Calu3 (cell line): ENCODE measurements at places on chromosomes 4 and X. TPM values are rescaled to one million over a fixed set of nuclear protein-coding genes. Genes with fewer than 3 reads are reported as not detected.
A peak's percentile ranks its signal among the peaks of the same experiment; 100 is the strongest.

Gene POU4F2
- total RNA-seq = not detected in 2 replicates

Gene RFC1
- total RNA-seq = 33.3 and 37.0 TPM in 2 replicates

Gene CD38
- total RNA-seq = 3.4 and 9.4 TPM in 2 replicates

- peak overlapping the region; percentile 74 for H3K4me3 ChIP-seq
- H3K36me3 ChIP-seq = peaks cover 23% of the 10 kb centered on the region
- H3K27me3 ChIP-seq = no peaks in the 10 kb centered on the region
Measured at GRCh38 chr4:152938237-152938947, 2.3 kb downstream of the FHDC1 start.

DNA sequence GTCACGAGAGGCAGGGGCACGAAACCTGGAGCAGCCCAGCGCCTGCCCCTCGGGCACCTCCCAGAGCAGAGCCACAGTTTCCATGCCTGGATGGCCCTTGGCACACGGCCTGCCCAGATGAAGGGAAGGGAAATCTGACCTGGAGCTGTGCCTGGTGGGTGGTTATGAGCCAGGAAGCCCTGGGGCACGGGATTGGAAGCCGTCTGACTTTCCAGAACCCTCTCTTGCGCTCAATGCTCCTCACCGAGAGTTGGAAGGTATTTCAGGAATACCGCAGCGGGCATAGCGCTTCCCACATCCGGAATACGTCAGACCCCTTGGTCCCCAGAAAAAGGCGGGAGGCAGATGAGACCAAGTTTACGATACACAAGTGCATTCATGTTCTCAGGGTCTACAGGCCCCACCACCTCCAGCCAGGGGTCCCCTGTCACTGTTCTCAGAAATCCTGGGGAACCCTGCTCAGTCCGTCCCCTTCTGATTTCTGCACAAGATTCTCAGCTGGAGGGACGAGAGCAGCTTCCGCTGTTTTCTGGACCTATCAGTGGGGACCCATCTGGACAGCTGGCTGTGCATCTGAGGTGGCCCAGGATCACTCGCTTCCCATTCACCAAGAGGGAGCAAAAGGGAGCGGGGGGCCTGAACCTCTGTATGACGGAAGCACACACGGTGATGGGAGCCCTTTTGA lies 172.9 kb downstream of the AFAP1 start:
- H3K27me3 ChIP-seq = no peaks in the 10 kb centered on the region
- no peak for DNase-seq
- peak overlapping the region; percentile 30 for H3K27ac ChIP-seq
- no peak overlapping the region for H3K4me3 ChIP-seq

DNA sequence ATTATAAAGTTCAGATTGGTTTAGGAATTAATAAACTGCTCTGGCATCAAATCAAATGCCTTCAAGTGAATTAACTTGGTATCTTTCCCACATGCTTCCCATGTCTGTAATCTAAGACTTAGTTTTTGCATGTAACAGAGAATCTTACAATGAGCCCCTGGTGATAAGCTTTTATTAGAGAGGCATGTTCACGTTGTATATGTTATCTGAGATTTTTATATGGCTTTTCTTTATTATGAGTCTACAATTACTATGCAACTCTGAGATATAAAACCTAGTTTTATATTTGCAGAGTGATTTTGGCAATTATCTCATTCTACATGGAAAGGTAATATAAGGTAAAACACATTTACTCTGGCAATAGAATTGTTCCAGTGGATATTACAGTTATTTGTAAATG lies 1578.4 kb upstream of the IGFBP7 start:
- no peaks in the 10 kb centered on the region for H3K4me1 ChIP-seq
- DNase-seq = no peak
- H3K27ac ChIP-seq = no peak overlapping the region
- H3K36me3 ChIP-seq = no peaks in the 10 kb centered on the region

DNA sequence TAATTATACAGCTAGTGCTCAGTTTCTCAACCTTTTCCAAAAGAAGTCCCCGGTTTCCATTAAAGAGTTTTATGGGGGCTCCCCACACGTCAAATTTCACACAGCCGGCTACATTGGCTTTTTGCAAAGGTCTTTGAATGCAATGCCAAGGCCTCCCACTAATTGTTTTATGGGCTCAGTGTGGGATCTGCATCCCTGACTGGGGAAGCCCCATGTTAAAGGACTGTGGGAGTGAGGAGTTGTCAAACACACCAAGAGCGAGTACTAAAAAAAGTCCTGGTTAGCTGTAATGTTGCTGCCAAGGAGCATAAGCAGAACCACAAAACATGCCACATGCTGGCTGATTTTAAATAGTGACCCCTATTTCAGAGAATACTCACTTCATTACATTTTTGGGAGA lies 162.6 kb downstream of the BMPR1B start:
- no peak for DNase-seq
- H3K4me3 ChIP-seq = no peak overlapping the region
- H3K4me1 ChIP-seq = no peaks in the 10 kb centered on the region
- no peaks in the 10 kb centered on the region for H3K27me3 ChIP-seq
- H3K36me3 ChIP-seq = no peaks in the 10 kb centered on the region

- no peak overlapping the region for H3K27ac ChIP-seq
- H3K36me3 ChIP-seq = no peaks in the 10 kb centered on the region
- DNase-seq = peak; percentile 21
- no peak overlapping the region for H3K4me3 ChIP-seq
Measured at GRCh38 chrX:12497832-12498591, 293.2 kb upstream of the PRPS2 start.

DNA sequence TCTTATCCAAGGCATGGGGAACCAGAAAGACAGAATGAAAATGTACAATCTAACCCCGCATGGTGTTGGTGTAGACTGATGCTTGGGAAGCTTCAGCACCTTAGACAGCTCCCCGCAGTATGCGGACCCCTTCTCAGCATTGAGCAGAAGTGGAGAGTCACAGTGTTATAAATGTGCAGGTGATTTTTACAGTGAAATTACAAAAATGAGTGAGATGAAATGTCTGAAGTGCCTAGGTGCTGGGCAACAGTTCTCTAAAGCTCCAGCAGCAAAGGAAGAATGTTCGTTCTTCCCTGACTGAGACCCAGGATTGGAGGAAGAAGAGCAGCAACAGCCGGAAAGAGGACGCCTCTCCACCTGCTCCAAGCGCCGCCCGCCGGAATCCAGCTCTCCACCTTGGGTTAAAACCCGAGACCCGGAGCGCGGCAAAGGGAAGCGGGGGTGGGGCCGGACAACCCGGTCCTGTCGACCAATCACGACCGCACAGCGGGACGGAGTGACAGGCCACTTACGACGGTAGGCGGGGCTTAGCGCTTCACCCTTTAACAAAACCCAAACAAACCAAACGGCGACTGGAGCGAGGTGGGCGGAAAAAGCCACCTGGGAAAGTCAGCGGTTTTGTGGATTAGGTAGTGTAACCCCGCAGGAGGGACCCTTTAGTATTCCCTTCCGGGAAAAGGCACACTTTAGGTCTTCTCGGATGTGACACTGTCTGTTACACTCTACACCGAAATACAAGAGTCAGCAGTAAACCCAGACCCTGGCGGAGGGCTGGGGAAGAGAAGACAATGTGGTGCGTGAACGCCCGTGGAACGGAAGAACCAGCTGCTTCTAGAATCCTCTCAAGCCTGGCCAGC lies at the start of gene GLRA3:
GLRA3 (minus strand) TSS at position 403 of the 857 bp plus-strand sequence. CDS start 436 bp downstream, outside the sequence.
- H3K27me3 ChIP-seq = no peaks in the 10 kb centered on the region
- H3K4me3 ChIP-seq = peak within 1 kb of the TSS; percentile 81
- H3K4me1 ChIP-seq = no peaks in the 10 kb centered on the region

- H3K4me1 ChIP-seq = peaks cover 7% of the 10 kb centered on the region
- peaks cover 11% of the 10 kb centered on the region for H3K36me3 ChIP-seq
- no peak for DNase-seq
Measured at GRCh38 chr4:152635851-152636250, 43.9 kb downstream of the TMEM154 start.

GRCh38 chr4:120703908-120704307 lies 218.6 kb downstream of the PRDM5 start:
- H3K27me3 ChIP-seq = no peaks in the 10 kb centered on the region
- H3K27ac ChIP-seq = no peak overlapping the region
- no peak overlapping the region for H3K4me3 ChIP-seq
- no peaks in the 10 kb centered on the region for H3K36me3 ChIP-seq

- no peak overlapping the region for H3K4me3 ChIP-seq
- no peak for DNase-seq
- H3K27me3 ChIP-seq = no peaks in the 10 kb centered on the region
- H3K4me1 ChIP-seq = no peaks in the 10 kb centered on the region
- no peak overlapping the region for H3K27ac ChIP-seq
- no peaks in the 10 kb centered on the region for H3K36me3 ChIP-seq
Measured at GRCh38 chrX:20952180-20952579, 422.0 kb upstream of the CNKSR2 start.

- H3K4me3 ChIP-seq = no peak overlapping the region
- no peak for DNase-seq
- peaks cover 11% of the 10 kb centered on the region for H3K27me3 ChIP-seq
Measured at GRCh38 chrX:153444333-153445011, 1.4 kb downstream of the TREX2 start.

- H3K36me3 ChIP-seq = no peaks in the 10 kb centered on the region
- no peak overlapping the region for H3K27ac ChIP-seq
- no peaks in the 10 kb centered on the region for H3K4me1 ChIP-seq
- no peak overlapping the region for H3K4me3 ChIP-seq
- no peaks in the 10 kb centered on the region for H3K27me3 ChIP-seq
- no peak for DNase-seq
Measured at GRCh38 chr4:174201871-174202270, 81.6 kb downstream of the FBXO8 start.

DNA sequence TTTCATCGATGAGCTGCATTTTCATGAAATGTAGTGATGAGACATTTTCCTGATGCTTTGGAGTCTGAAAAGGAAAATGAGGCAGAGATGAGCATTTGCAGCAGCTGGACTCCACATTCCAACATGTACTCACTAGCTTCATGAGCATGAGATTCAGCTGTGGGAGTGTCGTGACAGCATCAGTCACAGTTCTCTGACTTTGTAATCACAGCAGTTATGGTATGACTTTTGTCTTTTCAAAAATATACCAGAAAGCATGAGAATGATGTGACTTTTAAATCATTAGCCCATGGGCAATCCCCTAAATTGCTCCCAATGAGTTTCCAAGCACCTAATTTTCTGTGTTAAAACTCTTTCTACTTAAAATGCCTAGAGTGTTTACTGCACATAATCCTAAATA lies 18.3 kb upstream of the MSL3 start:
- no peaks in the 10 kb centered on the region for H3K36me3 ChIP-seq
- H3K27me3 ChIP-seq = peaks cover 62% of the 10 kb centered on the region
- H3K4me3 ChIP-seq = no peak overlapping the region
- peaks cover 8% of the 10 kb centered on the region for H3K4me1 ChIP-seq
- DNase-seq = no peak
- no peak overlapping the region for H3K27ac ChIP-seq

GRCh38 chr4:66439508-66439907 lies 769.2 kb upstream of the EPHA5 start:
- no peaks in the 10 kb centered on the region for H3K4me1 ChIP-seq
- no peak for DNase-seq
- no peaks in the 10 kb centered on the region for H3K36me3 ChIP-seq

GRCh38 chrX:152892999-152893891 lies 4.6 kb upstream of the ZNF185 start:
- H3K36me3 ChIP-seq = peaks cover 12% of the 10 kb centered on the region
- no peak overlapping the region for H3K27ac ChIP-seq
- peaks cover 35% of the 10 kb centered on the region for H3K4me1 ChIP-seq
- H3K27me3 ChIP-seq = peaks cover 35% of the 10 kb centered on the region
- no peak for DNase-seq
